BE2C (cell line): ENCODE measurements at places on chromosomes 6 and 20.

GRCh38 chr6:45613656-45614055, 235.9 kb upstream of the SUPT3H start:
- no peak for DNase-seq

- DNase-seq = peak; percentile 15
These were observed 100.2 kb downstream of the PERP start for GRCh38 chr6:138007014-138007472.

DNA sequence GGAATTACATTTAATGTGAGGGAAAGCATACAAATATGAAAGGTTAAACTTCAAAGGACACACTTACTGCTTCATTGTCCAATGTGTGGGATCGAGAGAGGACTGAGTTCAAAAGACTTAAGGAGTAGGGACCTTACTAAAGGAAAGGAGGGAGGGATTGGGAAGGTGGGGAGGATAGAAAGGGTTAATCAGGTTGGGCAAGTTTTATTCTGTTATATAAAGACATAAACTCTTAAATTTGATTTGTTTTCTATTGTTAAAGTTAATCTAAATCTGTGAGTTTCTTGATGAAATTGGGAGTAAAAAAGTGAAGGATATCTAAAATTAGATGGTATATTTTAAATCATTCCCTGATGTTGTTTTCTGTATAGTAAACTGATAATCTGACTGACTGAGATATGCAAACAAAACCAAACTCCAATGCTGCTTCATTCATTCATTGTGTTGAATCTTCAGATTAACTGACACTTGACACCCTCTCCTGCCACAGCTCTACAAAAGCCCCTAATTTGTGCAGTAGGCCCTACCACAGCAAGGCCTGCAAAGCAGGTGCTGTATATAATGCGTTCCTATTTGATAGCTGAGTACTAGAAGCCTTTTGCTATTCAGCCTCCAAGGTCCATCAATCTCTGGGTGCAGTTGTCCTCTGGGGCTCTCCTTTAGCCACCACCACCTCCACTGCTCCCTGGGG, 1.3 kb upstream of the UBE2J1 start:
- DNase-seq = no peak

- DNase-seq = peak; percentile 65
These were observed 517 bp downstream of the ACTL10 start for GRCh38 chr20:33667245-33667675.

GRCh38 chr20:33084722-33085121, 5.3 kb downstream of the BPIFB4 start:
- no peak for DNase-seq

GRCh38 chr6:46581459-46582177, 71.0 kb downstream of the CYP39A1 start:
- no peak for DNase-seq

DNA sequence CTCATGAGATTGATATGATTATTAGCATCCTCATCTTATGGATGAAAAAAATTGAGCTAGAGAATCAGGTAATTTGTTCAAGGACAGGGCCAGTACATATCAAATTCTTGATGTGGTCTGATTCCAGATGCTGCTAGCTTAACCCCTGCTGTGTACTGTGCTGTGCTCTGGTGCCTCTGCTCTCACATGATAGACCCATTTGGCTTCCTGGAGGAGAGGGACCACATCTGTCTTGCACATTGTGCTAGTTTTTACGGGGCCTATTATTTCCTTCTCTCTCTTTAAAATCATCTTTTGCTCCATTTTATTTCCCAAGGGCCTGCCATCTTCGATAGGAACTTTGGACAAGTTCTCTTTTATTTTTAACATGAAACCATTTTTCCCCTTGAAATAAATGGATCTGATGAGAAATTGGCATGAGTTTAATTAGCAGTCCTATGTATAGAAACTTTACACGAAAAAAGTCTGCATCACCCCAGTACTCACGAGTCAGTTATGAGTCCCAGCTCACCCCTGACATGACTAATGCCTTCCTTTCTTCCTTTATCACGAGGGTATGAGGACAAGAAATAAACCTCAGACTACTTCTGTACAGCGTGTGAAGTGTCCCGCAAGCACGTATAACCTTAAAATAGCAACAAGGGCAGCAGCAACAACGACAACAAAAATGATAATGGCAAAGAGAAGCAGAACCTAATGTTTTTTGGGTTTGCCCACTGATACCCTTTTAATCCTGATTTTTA, 26.5 kb downstream of the CD109 start:
- no peak for DNase-seq

DNA sequence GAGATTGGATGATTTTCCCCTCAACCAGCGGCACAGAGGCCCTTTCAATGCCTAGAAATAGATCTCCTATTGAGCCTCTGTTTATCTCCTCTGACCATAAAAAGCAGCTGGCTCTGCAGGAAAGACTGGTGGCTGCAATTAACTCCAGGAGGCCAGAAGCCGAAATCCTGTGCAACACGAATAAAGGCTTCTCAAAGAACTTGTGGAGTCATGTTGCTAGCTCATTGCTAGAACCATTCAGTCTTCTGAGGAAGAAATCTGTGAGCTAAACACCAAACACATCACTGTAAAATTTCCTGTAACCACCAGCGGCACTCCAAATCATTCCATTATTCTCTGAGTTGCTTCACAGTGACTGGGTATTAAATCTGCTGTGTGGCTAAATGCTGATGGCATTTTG, 49.1 kb upstream of the TPD52L1 start:
- no peak for DNase-seq

DNA sequence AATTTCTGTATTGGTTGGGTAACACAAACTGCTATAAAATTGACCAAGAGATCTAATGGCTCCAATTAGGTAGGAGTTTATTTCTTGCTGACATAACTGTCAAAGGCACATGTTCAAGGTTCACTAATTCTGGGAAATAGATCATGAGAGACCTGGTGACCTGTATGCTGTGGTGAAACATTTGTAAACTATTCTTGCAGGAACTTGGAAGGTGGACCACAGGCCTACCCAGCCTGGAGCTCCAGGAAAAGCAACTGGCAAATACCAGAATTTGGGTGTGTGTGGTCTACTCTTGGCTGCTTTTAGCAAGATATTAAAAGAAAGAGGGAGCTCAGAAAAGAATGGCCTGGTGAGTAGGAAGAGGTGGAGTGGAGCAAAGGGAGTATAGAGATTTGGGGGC, 184.6 kb downstream of the QKI start:
- DNase-seq = no peak

DNA sequence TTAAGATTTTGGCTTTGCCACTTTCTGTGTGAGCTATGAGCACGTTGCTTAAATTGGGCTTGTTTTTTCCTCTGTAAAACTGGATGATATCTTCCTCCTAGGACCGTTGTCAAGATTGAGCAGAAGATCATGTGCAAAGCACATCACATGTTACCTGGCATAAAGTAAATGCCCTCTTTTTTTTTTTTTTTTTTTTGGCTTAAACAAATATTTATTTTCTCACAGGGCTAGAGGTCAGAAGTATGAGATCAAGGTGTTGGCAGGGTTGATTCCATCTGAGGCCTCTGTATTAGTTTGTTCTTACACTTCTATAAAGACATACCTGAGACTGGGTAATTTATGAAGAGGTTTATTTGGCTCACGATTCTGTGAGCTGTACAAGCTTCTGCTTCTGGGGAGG, 42.7 kb downstream of the TOX2 start:
- DNase-seq = no peak

- peak; percentile 68 for DNase-seq
These were observed 7.9 kb upstream of the CDSN start for GRCh38 chr6:31128093-31128676.

DNA sequence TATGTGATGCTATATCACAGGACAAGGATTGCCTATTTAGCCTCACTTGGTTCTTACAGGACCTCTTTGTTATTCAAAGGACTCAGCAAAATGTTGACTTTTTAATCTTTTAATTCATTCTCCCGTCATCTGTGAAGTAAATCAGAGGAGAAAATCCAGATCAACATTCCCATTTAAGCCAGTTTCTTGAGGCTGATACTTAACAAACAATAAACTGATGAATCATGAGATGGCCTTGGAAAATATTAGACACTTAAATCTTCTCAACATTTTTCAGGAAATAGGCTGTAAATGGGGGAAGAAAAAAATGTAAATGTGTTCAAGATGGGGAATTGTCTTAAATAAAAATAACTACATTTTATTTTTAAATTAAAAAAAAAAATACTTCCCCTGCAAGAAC, 55.9 kb upstream of the UBR2 start:
- DNase-seq = no peak

DNA sequence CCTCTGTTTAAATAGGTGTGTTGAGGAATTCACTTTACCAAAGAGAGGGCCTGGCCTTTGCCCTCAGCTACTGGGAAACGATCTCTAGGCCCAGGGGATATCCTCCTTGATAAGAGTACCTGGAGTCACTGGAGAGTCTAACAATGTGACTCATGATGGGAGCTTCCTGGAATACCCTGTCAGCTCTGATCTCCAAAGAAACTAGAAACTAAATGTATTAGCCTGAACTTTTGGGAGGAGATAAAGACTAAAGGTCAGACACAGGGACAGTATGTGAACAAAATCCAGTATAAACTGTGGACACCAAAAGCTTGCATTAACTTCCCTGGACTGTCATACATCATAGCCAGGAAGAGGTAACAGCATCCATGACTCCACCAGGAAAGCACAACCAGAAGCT, 148.5 kb downstream of the RNGTT start:
- DNase-seq = no peak

GRCh38 chr6:69784595-69785377, 12.0 kb downstream of the LMBRD1 start:
- DNase-seq = no peak

DNA sequence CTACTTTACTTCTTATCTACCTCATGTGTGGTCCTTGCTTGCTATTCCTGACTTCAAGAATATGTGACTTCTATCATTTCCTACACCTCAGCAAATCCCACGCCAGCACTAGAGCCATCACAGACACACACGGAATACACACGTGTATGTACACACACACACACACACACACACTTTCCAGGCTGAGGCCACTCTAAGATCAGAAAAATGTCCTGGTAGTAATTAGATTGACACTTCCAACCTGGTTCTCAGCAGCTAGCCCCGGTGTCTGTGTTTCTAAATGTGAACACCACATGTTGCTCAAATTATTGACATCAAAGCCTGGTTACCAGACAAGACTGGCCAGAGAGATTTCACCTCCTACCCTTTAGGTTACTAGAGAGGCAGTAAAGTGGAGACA, 54.1 kb upstream of the SASH1 start:
- no peak for DNase-seq

DNA sequence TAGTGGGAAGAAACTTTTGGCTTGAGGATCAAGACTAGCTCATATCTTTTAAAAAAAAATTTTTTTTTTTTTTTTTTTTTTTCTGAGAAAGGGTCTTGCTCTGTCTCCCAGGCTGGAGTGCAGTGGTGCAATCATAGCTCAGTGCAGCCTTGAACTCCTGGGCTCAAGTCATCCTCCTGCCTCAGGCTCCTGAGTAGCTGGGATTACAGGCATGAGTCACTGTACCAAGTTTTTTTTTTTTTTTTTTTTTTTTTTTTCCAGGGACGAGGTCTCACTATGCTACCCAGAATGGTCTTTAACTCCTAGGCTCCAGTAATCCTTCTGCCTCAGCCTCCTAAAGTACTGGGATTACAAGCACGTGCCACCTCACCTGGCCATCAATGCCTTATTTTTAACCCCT, 27.9 kb downstream of the GCLC start:
- DNase-seq = no peak

DNA sequence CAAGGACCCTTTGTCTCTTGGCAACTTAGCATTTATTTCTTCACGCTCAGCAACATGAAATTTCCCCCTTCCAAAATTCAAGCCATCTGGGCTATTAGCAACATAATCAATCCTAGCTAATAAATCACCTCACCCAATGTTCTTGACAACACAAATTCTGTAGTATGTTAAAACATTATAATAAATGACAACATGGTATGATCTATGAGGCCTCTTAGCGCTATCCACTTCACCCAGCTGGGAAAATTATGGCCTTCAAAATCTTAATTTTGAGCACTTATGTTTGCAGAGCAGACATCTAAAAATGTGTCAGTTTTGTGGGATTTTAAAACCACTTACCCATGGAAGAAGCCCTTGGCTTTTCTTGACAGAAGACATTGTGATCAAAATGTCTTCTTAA, 181.9 kb downstream of the HDGFL1 start:
- no peak for DNase-seq

- no peak for DNase-seq
These were observed 7.5 kb downstream of the BCAS1 start for GRCh38 chr20:54062812-54063280.

GRCh38 chr6:38305995-38306681, 333.6 kb downstream of the BTBD9 start:
- DNase-seq = no peak

DNA sequence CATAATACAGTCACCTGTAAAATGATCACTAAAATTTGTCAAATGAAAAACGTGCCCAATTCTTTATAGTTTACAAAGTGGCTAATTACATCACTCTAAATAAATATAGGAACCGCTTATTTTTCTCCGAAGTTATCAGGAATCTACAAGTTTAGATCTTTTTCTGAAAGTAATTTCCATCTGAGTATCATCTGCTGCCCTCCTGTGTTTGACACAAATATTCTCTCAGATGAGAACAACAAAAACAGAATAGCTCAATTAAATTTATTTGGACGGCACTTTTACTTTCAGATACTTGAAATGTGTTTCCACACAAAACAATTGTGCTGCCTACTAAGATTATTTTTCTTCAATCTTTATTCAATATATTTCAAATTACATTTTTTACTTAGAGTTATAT, 5.0 kb downstream of the SF3B5 start:
- DNase-seq = no peak

- DNase-seq = no peak
These were observed 338.7 kb upstream of the RUNX2 start for GRCh38 chr6:44989391-44989790.

GRCh38 chr20:25145131-25145530, 50.4 kb upstream of the ENTPD6 start:
- DNase-seq = no peak

DNA sequence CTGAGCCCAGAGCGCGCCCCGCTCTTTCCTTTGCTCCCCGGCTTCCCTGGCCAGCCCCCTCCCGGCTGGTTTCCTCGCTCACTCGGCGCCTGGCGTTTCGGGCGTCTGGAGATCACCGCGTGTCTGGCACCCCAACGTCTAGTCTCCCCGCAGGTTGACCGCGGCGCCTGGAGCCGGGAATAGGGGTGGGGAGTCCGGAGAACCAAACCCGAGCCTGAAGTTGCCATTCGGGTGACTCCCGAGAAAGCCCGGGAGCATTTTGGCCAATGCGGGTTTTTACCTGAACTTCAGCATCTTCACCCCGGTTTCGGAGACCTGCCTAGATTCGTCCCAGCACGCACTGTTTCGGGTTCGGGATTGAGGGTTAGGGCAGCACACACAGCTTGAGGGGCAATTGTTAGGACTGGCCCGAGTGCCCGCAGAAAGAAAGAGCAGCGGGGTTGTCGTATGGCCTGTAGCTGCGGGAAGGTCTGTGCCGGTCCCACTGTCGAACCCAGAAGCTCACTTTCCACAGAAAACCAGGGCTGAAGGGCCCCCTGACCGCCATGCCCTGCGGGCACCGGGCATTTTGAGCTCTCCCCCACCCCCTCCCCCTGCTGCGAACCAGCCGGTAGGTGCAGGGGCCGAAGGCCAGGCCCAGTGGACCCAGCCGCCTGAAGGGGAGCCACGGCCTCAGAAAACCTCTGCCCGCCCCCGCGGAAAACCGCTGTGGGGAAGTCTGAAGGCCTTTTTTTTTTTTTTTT, 2.1 kb downstream of the FOXP4 start:
- DNase-seq = no peak

- DNase-seq = no peak
These were observed 24.3 kb upstream of the IL17A start for GRCh38 chr6:52161689-52162438.
